ENCODE measurements at places on chromosomes 12 and 14. TPM values are rescaled to one million over a fixed set of nuclear protein-coding genes. Genes with fewer than 3 reads are reported as not detected.

FBXW8 gene
- 21.4 TPM for polyA plus RNA-seq

AMN1 gene
- polyA plus RNA-seq: 10.4 TPM

MANSC4 gene
- polyA plus RNA-seq: not detected

TUBA1A gene
- polyA plus RNA-seq: 3,496 TPM

KLHDC1 gene
- polyA plus RNA-seq: 0.51 TPM

PTPRO gene
- 0.35 TPM for polyA plus RNA-seq

CDCA3 gene
- 56.9 TPM for polyA plus RNA-seq

ANKRD33 gene
- polyA plus RNA-seq: not detected

SEL1L gene
- 27.5 TPM for polyA plus RNA-seq

TMEM117 gene
- polyA plus RNA-seq: 4.8 TPM

PGF gene
- polyA plus RNA-seq: 0.84 TPM

AMN gene
- polyA plus RNA-seq: not detected

TNS2 gene
- 35.3 TPM for polyA plus RNA-seq

SIVA1 gene
- 26.1 TPM for polyA plus RNA-seq

ARHGEF25 gene
- polyA plus RNA-seq: 12.1 TPM

C12orf42 gene
- polyA plus RNA-seq: not detected

WNT5B gene
- 86.1 TPM for polyA plus RNA-seq

TNFRSF1A gene
- 182 TPM for polyA plus RNA-seq

CLEC4D gene
- not detected for polyA plus RNA-seq

ETNK1 gene
- polyA plus RNA-seq: 19.0 TPM

KITLG gene
- polyA plus RNA-seq: 37.7 TPM

FICD gene
- 1.9 TPM for polyA plus RNA-seq

TEX52 gene
- not detected for polyA plus RNA-seq
